ENCODE measurements at places on chromosomes 16 and 17.
A peak's percentile ranks its signal among the peaks of the same experiment; 100 is the strongest.

- no peak for DNase-seq
- H3K36me3 ChIP-seq: no peaks in the 10 kb centered on the region
- no peaks in the 10 kb centered on the region for H3K27me3 ChIP-seq
- H3K27ac ChIP-seq: no peak overlapping the region
- no peak overlapping the region for H3K4me3 ChIP-seq
- H3K4me1 ChIP-seq: no peaks in the 10 kb centered on the region
Observed at GRCh38 chr16:11020792-11021551, 76.6 kb downstream of the CLEC16A start.

GRCh38 chr16:57134982-57135381 is 42.6 kb downstream of the CPNE2 start:
- no peak for DNase-seq

DNA sequence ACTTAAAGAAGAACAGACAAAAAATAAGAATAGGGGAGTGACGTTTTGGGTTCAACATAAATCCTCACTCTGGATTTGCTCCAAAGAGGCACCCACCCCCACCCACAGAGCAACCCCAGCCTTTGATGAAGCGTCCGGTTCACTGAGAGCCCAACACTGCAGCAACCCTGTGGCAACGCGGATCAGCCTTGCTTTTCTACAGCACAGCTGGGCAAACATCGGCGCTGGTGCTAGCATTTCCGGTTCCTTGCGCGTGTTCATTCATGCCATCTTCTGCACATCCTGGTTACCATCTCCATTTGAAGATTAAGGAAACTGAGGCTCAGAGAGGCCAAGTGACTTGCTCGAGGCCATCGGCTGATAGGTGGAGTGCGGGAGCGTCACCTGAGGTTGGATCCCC is 8.7 kb upstream of the GINS2 start:
- H3K27me3 ChIP-seq: no peaks in the 10 kb centered on the region
- DNase-seq: no peak
- H3K4me1 ChIP-seq: no peaks in the 10 kb centered on the region
- H3K4me3 ChIP-seq: no peak overlapping the region

GRCh38 chr17:72439893-72440502 is 319.2 kb downstream of the SOX9 start:
- H3K27ac ChIP-seq: no peak overlapping the region
- H3K36me3 ChIP-seq: no peaks in the 10 kb centered on the region
- no peak overlapping the region for H3K4me3 ChIP-seq
- DNase-seq: no peak
- no peaks in the 10 kb centered on the region for H3K27me3 ChIP-seq
- no peaks in the 10 kb centered on the region for H3K4me1 ChIP-seq

GRCh38 chr16:20415541-20415940 is 6.2 kb downstream of the ACSM5 start:
- no peaks in the 10 kb centered on the region for H3K27me3 ChIP-seq
- H3K36me3 ChIP-seq: no peaks in the 10 kb centered on the region
- no peak overlapping the region for H3K4me3 ChIP-seq
- no peak overlapping the region for H3K27ac ChIP-seq
- no peak for DNase-seq

DNA sequence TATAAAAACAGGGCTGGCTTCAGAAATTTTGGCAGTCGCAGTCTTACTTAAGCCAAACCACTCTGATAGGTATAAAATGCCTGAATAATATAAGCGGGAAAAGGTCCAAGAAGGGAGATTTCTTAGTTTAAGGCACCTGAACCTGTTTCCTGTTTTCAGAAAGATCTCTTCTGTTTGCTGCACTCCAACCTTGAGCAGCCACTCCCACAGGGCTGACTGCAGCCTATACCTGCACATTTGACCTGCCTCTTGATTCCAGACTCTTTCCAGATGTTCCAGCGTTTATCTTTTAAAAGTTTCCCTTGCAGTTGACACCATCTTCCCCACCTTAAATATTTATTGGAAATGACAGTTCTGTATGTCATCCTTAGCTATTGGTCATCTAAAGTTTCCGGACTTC is 132.2 kb downstream of the SKAP1 start:
- H3K27ac ChIP-seq: no peak overlapping the region
- no peak for DNase-seq
- no peak overlapping the region for H3K4me3 ChIP-seq
- H3K27me3 ChIP-seq: no peaks in the 10 kb centered on the region
- peaks cover 11% of the 10 kb centered on the region for H3K4me1 ChIP-seq

DNA sequence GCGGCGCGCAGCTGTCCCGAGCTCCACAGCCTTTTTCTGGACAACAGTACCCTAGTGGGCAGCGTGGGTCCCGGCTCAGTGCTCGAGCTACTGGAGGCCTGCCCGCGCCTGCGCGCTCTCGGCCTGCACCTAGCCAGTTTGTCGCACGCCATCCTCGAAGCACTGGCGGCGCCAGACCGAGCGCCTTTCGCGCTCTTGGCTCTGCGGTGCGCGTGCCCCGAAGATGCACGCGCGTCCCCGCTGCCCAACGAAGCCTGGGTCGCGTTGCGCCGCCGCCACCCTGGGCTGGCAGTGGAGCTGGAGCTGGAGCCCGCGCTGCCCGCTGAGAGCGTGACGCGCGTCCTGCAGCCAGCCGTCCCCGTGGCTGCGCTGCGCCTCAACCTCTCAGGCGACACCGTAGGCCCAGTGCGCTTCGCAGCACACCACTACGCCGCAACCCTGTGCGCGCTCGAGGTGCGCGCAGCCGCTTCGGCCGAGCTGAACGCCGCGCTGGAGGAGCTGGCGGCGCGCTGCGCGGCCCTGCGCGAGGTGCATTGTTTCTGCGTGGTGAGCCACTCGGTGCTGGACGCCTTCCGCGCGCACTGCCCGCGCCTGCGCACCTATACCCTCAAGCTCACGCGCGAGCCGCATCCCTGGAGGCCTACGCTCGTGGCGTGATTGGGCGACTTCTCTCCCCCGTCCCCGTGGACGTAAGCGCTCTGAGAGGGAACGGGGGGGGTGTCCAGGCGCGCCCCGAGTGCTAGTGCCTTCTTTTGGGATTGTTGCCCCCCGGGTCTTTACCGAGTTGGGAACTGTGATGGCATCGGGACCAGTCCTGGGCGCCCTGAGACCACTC is 1.2 kb upstream of the HSF4 start:
- no peaks in the 10 kb centered on the region for H3K36me3 ChIP-seq
- no peaks in the 10 kb centered on the region for H3K27me3 ChIP-seq
- no peak overlapping the region for H3K27ac ChIP-seq

GRCh38 chr17:21077281-21077680 is 34.5 kb upstream of the USP22 start:
- no peak overlapping the region for H3K27ac ChIP-seq
- H3K36me3 ChIP-seq: no peaks in the 10 kb centered on the region
- H3K4me1 ChIP-seq: no peaks in the 10 kb centered on the region

- no peak overlapping the region for H3K27ac ChIP-seq
- no peak overlapping the region for H3K4me3 ChIP-seq
- peaks cover 15% of the 10 kb centered on the region for H3K4me1 ChIP-seq
- no peaks in the 10 kb centered on the region for H3K27me3 ChIP-seq
- H3K36me3 ChIP-seq: peaks cover 28% of the 10 kb centered on the region
Observed at GRCh38 chr16:70302745-70303144, 3.8 kb downstream of the DDX19B start.

- DNase-seq: no peak
- H3K4me3 ChIP-seq: no peak overlapping the region
- peaks cover 13% of the 10 kb centered on the region for H3K4me1 ChIP-seq
Observed at GRCh38 chr17:42107124-42107523, 5.4 kb downstream of the DHX58 start.

- peaks cover 82% of the 10 kb centered on the region for H3K4me1 ChIP-seq
- DNase-seq: peak; percentile 86
- H3K27ac ChIP-seq: peak overlapping the region; percentile 95
Observed at GRCh38 chr17:55420067-55420775, 1.4 kb downstream of the MMD start.

GRCh38 chr17:8430966-8431365 is 4.7 kb upstream of the NDEL1 start:
- peaks cover 4% of the 10 kb centered on the region for H3K4me1 ChIP-seq
- no peak for DNase-seq

Measured in Karpas-422 (cell line).